ENCODE measurements at places on chromosomes 5 and 9. TPM values are rescaled to one million over a fixed set of nuclear protein-coding genes. Genes with fewer than 3 reads are reported as not detected.

- no peak for DNase-seq
Observed at GRCh38 chr5:16757146-16757545, 140.3 kb upstream of the RETREG1 start.

GRCh38 chr5:28729067-28729466 is 1690.7 kb upstream of the CDH9 start:
- no peak for DNase-seq

DNA sequence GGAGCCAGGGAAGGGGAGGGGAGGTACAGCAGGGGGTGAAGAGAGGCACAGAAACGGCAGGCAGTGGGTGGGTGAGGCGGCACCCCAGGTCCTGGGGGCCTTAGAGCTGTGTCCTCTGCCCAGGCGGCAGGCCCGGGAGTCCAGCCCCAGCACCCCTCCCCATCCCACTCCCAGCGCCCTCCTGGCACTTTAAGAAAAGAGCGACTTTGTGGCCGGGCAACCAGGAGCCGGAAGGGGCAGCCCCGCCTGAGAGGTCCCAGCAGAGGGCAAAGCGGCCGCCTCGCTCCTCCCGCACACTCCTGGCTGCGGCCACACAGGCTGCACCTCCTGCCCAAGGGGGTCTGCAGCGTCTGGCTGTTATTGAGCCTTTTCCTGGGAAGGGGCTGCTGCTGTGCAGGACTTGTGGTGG is 42.6 kb downstream of the NACC2 start:
- DNase-seq: no peak

QRFP gene
- 0.32 TPM for polyA plus RNA-seq

GRCh38 chr9:131298816-131299215 is 9.3 kb downstream of the PLPP7 start:
- DNase-seq: no peak

- peak; percentile 43 for DNase-seq
Observed at GRCh38 chr5:55308254-55308836, 556 bp downstream of the MTREX start.

DNA sequence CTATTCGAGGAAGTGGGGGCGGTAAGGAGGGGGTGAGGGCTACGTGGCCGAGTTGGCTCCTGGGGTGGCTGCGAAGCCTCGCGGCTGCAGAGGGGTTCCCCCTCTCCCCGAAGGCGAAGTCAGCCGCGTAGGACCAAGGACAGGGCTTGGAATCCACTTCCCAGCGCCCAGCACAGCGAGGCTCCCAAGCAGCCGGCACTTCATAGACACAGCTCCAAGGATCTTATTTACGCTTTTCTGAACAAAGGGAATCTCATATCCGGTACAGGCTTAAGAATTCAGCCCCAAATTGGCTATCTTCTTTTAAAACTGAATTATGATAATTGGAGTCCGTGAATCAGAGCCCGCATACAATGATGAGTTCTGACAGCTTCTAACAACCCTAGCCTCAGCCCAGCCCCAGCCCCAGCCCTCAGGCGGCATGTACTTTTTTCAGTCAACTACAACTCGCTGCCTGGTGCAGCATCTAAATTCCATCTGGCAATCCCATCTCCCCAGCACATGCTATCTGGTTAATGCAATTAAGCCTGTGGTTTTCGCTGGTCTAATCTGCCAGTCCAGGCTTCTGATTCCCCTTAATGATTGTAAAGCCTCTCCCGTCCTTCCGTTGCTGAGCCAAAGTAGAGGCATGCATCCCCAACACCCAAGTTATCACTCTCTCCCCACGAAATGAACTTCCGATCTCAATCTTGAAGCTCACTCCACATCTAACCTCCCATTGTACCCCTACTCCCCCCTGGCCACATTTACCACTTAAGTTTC is 1.0 kb downstream of the ELAVL2 start:
- DNase-seq: no peak

Data from left renal cortex interstitium (tissue), 4 donors.